ENCODE measurements at places on chromosomes 16 and 17.

DNA sequence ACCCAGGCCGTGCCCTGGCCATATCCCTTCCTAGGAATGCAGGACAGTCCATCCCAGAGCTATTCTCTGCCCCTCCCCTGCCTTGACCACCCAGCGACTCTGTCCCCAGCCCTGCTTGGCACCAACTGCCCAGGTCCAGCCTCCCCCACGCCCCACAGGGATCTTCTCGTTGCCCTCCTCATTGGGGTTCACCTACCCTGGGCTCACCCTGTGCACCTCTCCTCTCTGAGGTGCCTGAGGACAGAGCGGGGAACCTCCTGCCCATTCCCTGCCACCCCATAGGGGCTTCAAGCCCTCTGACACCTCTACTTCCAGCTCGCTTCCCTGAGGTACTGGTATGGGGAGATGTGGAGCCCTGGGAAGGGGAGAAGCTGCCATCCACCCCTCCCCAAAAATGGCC, 6.2 kb upstream of the MPP2 start:
- no peak for DNase-seq

GRCh38 chr17:7862692-7863437, 5.1 kb downstream of the CYB5D1 start:
- peak; percentile 66 for DNase-seq

- no peak for DNase-seq
These were observed 51.2 kb downstream of the RAI1 start for GRCh38 chr17:17732444-17732843.

DNA sequence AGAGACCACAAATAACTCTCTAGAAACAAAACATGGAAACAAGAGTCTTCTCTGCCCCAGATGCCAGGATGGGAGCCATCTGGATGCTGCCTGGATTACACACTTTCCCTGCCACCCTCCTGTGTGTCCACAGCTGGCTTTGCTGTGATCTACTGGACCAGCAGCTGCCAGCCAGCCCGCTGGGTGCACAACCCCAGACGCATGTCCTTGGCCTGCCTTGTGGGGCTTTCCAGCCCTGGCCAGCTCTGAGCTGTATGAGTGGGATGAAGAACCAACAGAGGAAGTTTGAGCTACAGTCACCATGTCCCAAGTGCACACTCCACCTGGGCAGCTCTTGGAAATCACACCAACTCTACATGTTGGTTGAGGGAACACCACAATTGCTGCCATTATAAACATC, 57.0 kb upstream of the TNRC6C start:
- DNase-seq, result no peak

All from naive thymus-derived CD8-positive, alpha-beta T cell (primary cell).